ENCODE measurements at places on chromosomes 6 and 20.

DNA sequence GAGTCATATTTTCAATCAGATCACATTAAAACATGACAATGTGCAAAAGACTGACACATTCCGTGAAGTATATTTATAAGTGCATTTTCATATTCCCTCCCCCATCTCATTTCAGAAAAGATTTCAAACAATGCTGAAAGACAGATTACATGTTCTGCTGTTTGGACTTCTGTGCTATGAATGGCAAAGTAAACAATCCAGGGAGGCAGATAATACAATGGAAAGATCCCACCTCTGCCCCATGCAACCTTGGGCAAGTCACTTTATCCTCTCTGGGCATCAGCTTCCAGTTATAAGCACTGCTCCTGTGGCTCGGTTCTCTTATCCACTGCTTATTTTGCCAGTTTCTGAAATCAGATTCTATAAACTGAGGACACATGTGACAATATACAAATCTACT, 110.2 kb downstream of the RCAN2 start:
- peak; percentile 72 for DNase-seq
- H3K27me3 ChIP-seq, result no peaks in the 10 kb centered on the region
- no peak overlapping the region for H3K4me3 ChIP-seq
- H3K36me3 ChIP-seq, result no peaks in the 10 kb centered on the region
- H3K27ac ChIP-seq, result no peak overlapping the region
- H3K4me1 ChIP-seq, result peaks cover 48% of the 10 kb centered on the region

DNA sequence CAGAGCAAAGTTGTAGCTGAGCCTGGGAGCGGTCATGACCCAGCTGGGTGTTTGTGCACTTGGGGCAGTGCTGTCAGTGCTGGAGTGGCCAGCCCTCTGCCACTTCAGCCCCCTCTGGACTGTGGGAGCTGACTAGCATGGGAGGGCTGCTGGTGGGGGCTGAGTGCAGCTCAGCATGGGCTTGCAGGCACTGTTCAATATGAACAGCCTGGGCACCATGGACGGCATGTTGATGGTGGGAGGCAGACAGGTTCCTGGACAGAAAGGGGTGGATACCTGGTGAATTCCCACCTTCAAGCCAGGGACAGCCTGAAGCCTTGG, 50.5 kb downstream of the GGTLC1 start:
- H3K27me3 ChIP-seq, result no peaks in the 10 kb centered on the region
- no peak for DNase-seq
- no peak overlapping the region for H3K27ac ChIP-seq
- no peaks in the 10 kb centered on the region for H3K36me3 ChIP-seq
- H3K4me3 ChIP-seq, result no peak overlapping the region

GRCh38 chr20:6583134-6583738, 184.2 kb upstream of the BMP2 start:
- no peak overlapping the region for H3K4me3 ChIP-seq
- no peaks in the 10 kb centered on the region for H3K36me3 ChIP-seq
- peak; percentile 61 for DNase-seq
- no peaks in the 10 kb centered on the region for H3K4me1 ChIP-seq
- no peak overlapping the region for H3K27ac ChIP-seq
- no peaks in the 10 kb centered on the region for H3K27me3 ChIP-seq

DNA sequence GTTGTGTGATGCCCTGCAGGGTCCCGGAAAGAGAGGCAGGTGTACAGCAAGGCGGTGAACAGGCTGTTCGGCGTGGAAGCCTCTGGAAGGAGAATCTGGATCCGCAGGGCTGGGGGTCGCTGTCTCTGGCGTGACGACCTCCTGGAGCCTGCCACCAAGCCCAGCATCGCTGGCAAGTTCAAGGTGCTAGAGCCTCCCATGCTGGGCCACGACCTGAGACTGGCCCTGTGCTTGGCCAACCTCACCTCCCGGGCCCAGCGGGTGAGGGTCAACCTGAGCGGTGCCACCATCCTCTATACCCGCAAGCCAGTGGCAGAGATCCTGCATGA, 36.5 kb downstream of the TGM6 start:
- no peak overlapping the region for H3K4me3 ChIP-seq
- H3K36me3 ChIP-seq, result no peaks in the 10 kb centered on the region
- H3K4me1 ChIP-seq, result peaks cover 10% of the 10 kb centered on the region
- H3K27ac ChIP-seq, result no peak overlapping the region
- no peaks in the 10 kb centered on the region for H3K27me3 ChIP-seq

GRCh38 chr20:58618351-58619076, 32.6 kb upstream of the STX16 start:
- no peaks in the 10 kb centered on the region for H3K36me3 ChIP-seq
- H3K4me1 ChIP-seq, result peaks cover 4% of the 10 kb centered on the region
- H3K27me3 ChIP-seq, result peaks cover 22% of the 10 kb centered on the region
- no peak overlapping the region for H3K27ac ChIP-seq

DNA sequence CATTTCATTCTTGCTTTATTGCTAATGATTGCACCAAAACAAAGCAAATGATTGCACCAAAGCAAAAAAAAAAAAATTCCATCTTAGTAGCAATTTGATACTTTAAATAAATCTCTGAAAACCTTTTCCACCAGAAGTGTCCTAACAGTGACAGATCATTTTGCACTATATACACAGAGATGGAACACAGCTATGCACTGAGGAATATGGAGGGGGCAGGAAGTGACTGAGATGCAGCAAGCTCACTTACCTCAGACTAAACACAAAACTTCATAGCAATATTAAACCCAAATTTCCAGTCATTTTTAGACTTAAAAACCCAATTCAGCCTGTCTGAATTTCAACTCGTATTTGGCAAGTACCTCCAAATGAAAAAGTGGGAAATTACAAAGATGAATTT, 41.2 kb downstream of the HIVEP2 start:
- H3K27me3 ChIP-seq, result no peaks in the 10 kb centered on the region
- H3K4me3 ChIP-seq, result no peak overlapping the region
- peaks cover 16% of the 10 kb centered on the region for H3K4me1 ChIP-seq
- no peaks in the 10 kb centered on the region for H3K36me3 ChIP-seq
- no peak for DNase-seq
- H3K27ac ChIP-seq, result no peak overlapping the region

DNA sequence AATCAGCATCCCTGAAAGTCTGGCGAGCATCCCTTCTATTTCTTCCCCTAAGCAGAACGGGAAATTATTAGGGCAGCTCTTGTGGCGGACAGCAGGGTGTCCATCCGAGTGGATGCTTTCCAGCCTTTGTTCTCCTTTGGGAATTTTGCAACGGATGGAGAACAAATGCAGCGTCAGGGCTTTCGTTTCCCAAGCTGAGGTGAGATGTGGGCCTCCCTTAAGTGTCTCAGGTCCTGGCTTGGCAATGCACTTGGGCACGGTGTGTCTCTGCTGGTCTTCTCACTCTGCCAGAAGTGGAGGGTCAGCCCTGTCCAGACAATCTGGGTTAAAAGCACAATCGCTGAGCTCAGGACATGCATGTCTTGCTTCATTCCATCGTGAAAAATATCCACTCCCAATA, 43.5 kb downstream of the FOXA2 start:
- H3K36me3 ChIP-seq, result no peaks in the 10 kb centered on the region
- no peak overlapping the region for H3K27ac ChIP-seq
- peaks cover 36% of the 10 kb centered on the region for H3K4me1 ChIP-seq
- no peak overlapping the region for H3K4me3 ChIP-seq
- no peaks in the 10 kb centered on the region for H3K27me3 ChIP-seq

DNA sequence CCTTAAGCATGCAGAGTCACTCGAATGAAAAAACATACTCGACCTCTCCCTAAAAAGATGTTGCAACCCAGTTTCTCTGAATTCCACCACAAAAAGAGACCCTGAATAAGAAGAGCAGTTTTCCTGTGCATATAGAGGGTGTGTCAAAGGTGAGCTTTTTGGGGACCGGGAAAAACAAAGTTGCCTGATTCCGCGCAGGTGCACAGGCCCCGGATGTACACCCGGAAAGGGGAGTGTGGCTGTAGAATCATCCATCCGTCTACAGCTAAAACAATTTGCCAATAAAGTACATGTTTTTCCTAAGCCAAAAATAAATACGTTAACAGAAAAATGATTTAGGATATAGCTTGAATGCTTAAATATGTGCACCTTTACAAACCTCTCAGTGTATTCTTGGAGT, 41.2 kb upstream of the IRF4 start:
- no peak overlapping the region for H3K27ac ChIP-seq
- DNase-seq, result no peak
- no peak overlapping the region for H3K4me3 ChIP-seq
- H3K36me3 ChIP-seq, result peaks cover 1% of the 10 kb centered on the region
- no peaks in the 10 kb centered on the region for H3K27me3 ChIP-seq
- no peaks in the 10 kb centered on the region for H3K4me1 ChIP-seq

DNA sequence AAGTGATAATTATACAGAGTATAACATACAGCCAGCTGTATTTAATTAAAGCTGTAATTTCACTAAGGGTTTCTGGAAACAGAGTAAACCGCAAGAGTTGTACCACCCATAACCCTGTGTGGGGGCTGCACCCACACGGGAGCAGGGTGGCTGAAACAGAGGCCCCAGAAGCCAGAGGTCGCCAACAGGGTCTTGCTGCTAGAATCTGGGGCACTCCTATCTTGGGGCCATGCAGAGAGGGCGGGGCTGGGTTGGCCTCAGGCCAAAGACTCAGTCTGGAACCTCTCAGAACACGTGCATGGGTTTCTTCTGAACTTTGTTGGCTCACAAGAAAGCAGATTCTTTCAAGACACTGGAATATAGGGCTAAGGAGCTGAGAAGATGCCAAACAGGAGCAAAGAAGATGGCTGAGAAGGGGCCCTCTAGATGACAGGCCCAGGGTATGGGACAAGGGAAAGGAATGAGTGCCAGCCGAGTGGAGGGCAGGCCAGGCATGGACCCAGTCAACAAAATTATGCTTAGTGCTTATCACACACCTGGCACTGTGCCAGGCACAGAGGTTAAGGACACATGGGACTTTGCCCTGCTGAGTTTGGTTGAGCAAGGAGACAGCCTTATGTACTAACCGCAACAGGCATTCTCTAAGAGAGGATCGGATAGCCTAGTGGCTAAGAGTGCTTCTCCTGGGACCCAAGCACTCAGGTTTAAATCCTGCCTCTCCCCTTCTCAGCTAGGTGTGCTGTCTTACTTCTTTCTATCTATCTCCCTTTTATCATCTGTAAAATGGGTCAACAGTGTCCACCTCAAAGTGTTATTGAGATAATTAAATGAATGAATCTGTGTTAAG, 96.6 kb upstream of the FOXP4 start:
- peak; percentile 86 for DNase-seq
- H3K27me3 ChIP-seq, result peaks cover 12% of the 10 kb centered on the region
- H3K4me1 ChIP-seq, result peaks cover 54% of the 10 kb centered on the region
- H3K4me3 ChIP-seq, result no peak overlapping the region

- H3K27me3 ChIP-seq, result no peaks in the 10 kb centered on the region
- peak overlapping the region; percentile 86 for H3K4me3 ChIP-seq
- peaks cover 7% of the 10 kb centered on the region for H3K36me3 ChIP-seq
- H3K27ac ChIP-seq, result peak overlapping the region; percentile 80
- no peak for DNase-seq
Observed at GRCh38 chr6:32837651-32838113, 857 bp downstream of the TAP2 start.

GRCh38 chr6:163336961-163337360, 77.6 kb upstream of the QKI start:
- H3K4me1 ChIP-seq, result no peaks in the 10 kb centered on the region
- peaks cover 22% of the 10 kb centered on the region for H3K27me3 ChIP-seq
- no peak for DNase-seq
- H3K36me3 ChIP-seq, result no peaks in the 10 kb centered on the region
- H3K27ac ChIP-seq, result no peak overlapping the region

GRCh38 chr6:119314885-119315272, 34.7 kb downstream of the MAN1A1 start:
- no peak overlapping the region for H3K27ac ChIP-seq
- no peak overlapping the region for H3K4me3 ChIP-seq
- H3K4me1 ChIP-seq, result peaks cover 72% of the 10 kb centered on the region

DNA sequence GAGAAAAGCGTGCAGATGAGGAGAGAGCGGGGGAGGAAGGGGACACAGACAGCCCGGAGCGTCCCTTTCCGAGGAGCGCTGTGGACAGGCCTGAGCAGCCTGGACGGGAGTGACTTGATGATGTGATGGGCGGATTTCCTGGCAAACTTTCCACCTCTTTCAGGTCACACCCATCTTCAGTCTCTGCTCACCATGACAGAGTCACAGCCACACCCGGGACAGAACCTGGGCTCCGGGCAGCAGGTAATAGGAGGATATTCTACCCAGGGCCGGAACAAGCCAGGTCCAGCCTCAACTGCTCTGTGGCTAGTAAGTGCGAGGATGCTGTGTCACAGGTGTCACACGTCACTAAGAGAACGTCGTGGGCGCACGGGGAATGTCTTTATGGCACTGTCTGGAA, 84.3 kb downstream of the THBS2 start:
- H3K27me3 ChIP-seq, result peaks cover 11% of the 10 kb centered on the region
- H3K36me3 ChIP-seq, result no peaks in the 10 kb centered on the region
- H3K4me3 ChIP-seq, result no peak overlapping the region
- DNase-seq, result no peak
- H3K27ac ChIP-seq, result no peak overlapping the region

- no peak overlapping the region for H3K4me3 ChIP-seq
- no peaks in the 10 kb centered on the region for H3K36me3 ChIP-seq
- DNase-seq, result peak; percentile 35
Observed at GRCh38 chr6:29602564-29603361, 17.8 kb downstream of the OR2H2 start.
